NCI-H1092 treated with DMSO at 0.1 percent for 48 hours (cell line): ENCODE measurements at places on chromosomes 16 and 17.

DNA sequence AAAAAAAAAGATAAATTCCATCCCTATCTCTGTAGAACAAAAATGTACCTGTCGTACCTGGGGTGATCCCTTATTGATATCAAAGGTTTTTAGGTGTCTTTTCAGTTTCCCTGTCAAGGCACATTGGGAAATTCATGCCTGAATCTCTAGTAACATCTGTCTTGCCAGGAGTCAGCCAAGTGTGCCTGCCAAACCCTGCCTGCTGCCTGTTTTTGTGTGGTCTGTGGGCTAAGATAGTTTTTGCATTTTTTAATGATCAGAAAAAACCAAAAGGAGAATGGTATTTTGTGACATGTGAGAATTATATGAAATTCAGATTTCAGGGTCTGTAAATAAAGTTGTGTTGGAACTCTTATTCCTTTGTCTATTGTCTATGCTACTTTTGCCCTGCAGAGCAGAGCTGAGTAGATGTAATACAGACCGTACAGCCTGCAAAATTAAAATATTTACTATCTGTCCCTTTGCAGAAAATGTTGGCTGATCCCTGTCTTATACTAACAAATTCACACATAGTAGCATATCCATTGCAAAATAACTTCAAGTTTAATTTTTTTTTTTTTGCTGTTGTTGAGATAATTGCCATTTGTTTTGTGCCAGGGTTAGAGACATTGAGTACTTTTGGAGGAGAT is 13.0 kb upstream of the CHP2 start:
- DNase-seq, result no peak

DNA sequence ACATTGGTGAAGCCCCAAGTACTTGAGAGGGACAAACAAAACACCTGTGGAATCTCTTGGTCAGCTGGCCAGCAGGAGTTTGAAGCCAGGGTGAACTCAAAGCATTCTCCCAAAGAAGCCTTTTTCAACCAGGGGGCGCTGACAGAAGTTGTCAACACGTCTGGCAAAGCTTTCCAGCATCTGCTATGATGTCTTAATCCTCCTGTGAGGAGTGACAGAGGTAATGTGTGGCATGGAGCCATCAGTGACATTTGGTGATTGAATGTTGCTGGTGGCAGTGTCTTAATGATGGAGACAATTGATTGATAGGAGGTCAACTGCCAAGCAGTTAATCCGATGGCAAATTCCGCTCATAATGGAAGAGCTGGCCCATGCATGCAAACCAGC is 257.6 kb upstream of the HSBP1 start:
- DNase-seq, result no peak

DNA sequence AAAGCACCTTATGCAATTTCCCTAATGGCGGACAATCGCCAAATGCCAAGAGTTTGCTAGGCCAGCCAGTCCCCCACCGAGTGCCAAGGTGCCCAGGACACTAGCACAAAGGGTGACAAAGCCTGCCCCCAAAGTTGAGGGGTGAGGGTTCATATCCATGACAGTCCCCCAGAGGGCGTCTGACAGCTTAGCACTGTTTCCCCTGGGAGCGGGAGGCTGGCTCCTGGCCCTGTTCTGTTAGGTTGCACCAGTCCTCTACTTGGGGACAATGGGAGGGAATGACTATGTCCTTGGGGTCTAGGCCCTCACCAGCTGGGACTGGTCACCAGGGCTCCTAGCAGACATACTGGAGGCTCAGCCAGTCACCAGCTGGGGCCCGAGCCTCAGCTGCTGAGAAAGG is 66.9 kb downstream of the MYO18A start:
- peak; percentile 60 for DNase-seq

- DNase-seq, result no peak
Measured at GRCh38 chr16:88454523-88454947, 1.5 kb downstream of the ZFPM1 start.

DNA sequence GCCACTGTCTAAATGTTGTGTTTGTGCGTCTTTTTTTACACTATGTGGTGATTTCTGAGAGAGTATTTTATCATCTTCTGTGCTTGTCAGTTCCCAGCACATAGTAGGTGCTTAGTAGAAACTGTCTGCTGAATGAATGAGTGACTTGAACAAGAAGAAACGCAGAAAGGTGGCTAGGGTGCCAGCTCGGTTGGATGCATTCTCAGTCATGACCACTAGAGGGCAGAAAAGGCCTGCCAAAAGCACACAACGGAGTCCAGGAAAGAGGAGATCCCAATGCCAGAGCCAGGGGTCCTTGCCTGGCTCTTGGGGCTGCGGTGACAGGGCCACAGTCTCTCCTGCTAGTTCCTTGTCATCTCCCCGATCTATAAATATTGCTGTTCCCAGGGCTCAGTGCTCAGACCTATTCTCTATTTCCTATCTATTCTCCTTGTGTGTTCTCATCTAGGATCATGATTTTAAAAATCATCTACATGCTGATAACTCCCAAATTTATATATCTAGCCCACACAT is 57.3 kb upstream of the CCL1 start:
- peak; percentile 57 for DNase-seq

DNA sequence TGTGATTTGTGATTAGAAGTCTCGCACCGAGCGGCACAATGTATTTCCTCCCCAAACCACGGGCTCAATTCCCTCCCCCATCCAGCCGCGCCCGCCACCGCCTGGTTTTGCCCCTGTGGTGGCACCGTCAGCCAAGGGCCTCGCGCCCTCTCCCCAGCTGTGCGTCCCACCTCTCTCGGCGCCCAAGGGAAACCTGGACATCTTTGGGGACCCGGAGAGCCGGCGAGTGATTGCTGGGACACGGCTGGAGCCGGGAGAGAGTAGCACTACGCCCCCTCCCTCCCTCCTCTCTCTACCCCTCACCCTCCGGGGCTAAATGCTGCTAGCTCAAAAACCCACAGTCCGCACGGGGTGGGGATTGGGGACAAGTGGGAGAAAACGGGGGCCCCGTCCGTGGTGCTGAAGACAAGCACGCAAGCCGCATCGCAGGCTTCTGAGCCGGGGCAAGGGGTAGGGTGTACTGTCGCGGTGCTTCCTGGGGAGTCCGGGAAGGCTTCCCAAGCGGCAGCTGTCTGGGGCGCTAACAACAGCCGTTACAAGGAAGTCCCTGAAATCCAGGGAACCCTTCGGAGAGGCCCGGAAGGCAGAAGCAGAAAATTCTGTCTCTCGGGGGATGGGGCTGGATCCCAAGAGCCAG is 1.4 kb downstream of the CBLN1 start:
- peak; percentile 26 for DNase-seq
